ENCODE measurements at places on chromosomes 6 and 20.
A peak's percentile ranks its signal among the peaks of the same experiment; 100 is the strongest.

DNA sequence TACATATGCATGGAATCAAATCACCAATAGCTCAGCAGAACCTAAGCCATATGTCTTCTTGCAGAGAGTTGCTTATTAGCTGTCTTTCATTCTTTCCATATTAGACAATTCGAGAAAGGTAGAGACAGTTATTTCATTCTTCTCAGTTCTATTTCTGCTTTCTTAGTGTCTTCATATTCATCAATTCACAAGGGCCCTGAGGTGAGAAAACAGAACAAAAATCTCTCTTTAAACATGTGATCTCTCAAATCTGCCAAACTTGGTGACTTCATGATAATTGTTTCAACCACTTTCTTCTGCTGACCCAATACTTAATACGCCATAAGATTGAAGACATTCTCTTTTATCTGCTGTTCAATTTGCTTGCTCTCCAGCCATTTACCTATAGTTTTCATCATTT is 229.7 kb upstream of the MARCKS start:
- no peak for DNase-seq

DNA sequence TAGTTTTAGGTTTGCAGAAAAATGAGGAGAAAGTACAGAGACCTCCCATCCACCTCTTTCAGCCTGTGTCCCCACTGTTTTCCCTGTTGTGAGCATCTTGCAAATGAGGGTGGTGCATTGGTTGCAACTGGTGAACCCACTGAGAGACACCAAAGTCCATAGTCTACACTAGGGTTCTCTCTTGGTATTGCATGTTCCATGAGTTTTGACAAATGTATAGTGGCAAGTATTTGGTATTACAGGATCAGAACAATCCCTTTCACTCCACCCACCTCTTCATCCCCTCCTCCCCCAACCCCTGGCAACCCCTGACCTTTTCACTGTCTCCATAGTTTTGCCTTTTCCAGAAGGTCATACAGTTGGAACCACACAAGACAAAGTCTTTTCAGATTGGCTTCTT is 20.1 kb downstream of the ZNF831 start:
- DNase-seq = no peak

DNA sequence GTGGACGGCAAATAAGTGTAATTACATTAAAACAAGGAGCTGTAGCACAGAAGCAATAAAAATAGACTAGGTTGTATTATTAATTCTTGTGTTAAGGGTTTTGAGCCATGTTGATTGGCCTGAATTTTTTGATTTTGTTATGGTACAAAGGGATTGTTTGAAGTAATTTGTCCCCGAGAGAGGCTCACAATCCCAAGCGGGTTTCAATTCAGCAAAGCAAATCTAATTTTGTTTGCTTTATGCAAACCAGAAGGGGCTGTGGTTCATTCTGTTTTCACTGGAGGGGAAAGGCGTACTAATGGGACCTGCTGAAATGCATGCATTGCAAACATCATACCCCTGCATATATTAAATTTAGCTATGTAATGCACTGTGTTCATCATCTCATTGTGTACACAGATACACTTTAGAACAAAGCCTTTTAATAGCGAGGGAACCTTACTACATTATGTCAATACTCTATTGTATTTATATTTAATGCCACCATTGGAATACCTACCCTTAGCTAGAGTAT is 379.5 kb upstream of the POU3F2 start:
- no peak for DNase-seq

DNA sequence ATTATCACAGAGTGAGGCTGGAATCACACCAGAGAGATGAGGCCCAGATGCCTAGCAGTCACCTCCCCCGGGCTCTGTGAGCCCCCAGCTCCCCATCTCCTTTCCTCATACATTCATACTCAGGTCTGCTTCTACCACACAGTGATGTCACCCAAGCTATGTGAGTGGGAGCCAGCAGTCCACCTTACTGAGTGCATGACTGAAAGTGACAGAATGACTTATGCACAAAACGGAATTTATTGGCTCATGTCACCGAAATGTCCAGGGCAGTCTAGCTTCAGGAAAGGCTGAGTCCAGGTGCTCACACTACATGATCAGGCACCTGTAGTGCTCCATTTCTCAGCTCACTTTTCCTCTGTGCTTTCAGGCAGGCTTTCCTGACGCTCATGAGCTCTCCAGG is 36.7 kb upstream of the CCN6 start:
- no peak for DNase-seq

GRCh38 chr20:32585586-32586127 is 524 bp upstream of the NOL4L start:
- DNase-seq = no peak

DNA sequence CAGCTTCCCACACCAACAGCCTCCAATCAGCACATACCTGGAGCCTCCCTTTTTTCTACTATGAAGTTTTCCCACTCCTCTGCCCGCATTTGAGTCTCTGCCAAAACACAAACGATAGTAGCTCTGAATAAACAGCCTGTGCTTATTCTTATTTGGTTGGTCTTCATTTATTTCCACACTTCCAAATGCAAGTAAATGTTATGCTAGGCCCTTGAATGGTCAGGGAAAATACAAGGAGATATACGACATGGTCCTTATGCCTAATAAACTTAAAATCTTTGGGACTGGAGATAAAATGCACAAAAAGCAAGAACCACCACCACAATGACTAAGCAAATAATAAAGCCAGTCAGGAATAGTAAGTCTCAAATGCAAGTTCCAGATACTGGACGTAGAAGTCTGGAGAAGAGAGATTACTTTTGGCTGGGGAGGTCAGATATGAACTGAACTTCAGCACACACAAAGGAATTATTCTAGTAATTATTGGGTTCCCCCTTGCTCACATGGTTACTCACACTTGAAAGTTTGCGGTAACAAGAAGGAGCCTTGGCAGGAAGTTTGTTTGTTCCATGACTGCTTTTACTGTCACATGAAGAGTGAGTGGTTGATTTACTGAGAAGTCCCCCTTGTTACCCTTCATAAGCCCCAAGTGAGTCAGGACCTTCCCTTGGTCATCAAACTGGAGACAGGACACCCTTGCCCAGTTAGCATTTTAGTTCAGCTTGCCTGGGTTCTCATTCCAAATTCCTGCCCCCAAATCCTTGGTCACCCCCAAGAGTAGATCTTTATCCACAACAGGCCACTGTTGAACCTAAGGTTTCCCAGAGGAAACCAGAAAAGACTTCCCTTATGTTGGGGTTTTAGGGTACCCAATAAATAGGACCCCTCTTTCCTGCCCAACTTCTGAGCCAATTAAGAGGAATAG is 511.2 kb upstream of the JARID2 start:
- DNase-seq = no peak

DNA sequence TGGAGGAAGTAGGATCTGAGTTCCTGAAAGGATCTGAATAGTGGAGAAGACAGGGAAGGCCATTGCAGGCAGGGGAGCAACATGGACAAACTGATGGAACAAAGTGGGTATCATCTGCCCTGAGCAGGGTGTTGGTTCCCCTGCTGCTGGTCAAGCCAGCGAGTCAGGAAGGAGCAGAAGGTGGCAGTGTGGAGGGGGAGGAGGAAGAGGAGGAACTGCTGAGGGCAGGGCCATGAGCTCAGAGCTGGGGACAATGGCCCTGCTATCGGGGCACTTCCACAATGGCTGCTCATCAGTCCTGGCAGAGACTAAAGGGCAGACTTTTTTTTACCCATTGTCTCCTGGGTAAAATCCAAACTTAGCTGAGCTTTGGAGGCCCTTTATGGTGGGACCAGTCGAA is 13.6 kb downstream of the CNBD2 start:
- no peak for DNase-seq

DNA sequence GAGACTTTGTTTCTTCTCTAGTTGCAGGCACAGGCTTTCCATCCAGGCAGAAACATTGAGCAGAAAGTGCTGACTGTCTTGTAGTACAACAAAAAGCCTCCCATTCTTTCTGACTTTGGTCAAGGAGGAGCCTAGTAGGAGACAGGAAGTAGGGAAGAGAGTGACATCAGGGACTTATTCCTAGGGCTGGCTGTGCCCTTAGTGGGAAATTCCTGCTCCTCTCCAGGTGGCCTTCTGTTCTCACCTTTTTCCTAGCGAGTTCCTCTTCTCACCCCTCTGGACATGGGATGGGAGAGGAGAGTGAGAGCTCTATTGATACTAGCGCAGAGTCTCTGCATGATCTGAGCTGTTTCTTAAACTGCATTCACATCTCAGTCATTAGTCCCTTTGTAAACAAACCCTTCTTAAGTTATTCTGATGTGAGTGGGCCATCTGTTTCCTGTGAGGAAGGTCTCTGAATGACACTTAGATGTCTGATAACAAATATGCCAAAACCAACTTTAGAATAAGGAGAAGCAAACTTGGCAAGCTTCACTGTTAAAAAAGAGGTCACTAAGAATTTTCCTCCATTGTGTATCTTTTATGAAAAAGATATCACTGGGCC is 455.0 kb downstream of the GJA1 start:
- DNase-seq = no peak

GRCh38 chr6:137800762-137801161 is 66.3 kb upstream of the TNFAIP3 start:
- no peak for DNase-seq

- no peak for DNase-seq
Measured at GRCh38 chr20:25287631-25288290, 39.9 kb downstream of the PYGB start.

DNA sequence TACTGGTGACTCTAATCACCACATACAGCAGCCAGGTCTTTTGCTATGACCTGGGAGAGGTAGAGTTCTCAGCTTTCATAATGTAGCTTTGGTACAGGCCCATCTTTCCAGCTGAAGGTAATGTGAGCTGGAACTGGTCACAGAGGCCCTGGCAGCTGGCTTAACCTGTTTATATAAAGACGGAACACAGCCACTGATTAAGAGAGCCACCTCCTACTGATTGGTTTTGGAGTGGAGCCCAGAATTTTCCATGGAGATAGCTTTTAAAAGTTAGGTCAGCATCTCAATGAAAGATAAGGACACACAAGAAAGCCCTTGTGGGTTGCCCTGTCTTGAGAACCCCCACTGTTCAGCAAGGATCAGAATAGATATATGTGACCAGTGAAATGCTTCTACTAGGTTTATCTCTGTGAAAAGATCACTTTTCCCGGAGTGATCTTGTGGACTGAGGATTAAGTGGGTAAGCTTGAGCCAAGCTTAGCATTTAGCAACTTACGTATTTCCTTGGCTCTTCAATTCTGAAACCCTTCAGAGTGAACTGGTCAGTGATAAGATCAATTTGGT is 213.7 kb upstream of the CITED2 start:
- no peak for DNase-seq

DNA sequence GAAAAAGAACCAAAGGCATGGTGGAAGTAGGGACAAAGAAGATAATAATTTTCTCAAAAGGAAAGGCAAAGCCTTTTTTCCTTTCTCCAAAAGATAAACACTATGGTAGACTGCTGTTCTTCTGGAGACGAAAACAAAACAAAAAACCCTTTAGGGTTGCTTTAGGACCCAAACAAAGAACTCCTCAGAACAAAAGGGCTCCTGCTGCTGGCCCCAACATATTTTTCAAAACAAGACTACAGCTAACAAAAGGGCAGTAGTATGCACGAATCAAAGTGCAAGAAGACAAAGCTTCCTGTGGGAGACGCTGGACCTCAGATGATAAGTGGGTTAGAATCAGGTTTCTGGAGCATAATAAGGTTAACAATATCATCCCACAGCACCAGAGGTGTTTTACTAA is 15.8 kb downstream of the NCOA5 start:
- no peak for DNase-seq

GRCh38 chr20:32285621-32286371 is 8.3 kb downstream of the KIF3B start:
- DNase-seq = peak; percentile 37

DNA sequence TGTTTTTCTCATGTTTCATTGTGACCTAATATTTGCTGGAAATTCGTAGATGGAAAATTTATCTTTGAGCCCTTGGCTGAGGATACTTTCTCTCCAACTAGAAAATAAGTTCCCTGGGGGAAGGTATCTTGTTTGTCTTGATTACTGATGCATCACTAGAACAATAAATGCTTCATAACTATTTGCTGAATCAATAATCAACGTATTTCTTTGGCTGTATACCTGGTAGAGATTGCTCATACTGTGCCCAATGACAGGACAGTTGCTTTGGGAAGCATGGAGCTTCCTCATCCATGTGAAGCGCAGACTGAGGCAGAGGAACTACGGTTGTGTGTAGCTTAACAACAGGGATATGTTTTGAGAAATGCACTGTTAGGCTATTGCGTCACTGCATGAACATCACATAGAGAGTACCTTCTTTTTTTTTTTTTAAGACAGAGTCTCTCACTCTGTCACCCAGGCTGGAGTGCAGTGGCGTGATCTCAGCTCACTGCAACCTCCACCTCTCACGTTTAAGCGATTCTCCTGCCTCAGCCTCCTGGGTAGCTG is 34.2 kb upstream of the RPN2 start:
- no peak for DNase-seq

GRCh38 chr20:50534567-50534966 is 24.4 kb downstream of the PTPN1 start:
- DNase-seq = no peak

- no peak for DNase-seq
Measured at GRCh38 chr6:97456070-97456469, 173.1 kb upstream of the MMS22L start.

- DNase-seq = no peak
Measured at GRCh38 chr6:169321546-169321945, 67.9 kb upstream of the THBS2 start.

GRCh38 chr6:147991961-147992360 is 350.7 kb upstream of the SASH1 start:
- no peak for DNase-seq

DNA sequence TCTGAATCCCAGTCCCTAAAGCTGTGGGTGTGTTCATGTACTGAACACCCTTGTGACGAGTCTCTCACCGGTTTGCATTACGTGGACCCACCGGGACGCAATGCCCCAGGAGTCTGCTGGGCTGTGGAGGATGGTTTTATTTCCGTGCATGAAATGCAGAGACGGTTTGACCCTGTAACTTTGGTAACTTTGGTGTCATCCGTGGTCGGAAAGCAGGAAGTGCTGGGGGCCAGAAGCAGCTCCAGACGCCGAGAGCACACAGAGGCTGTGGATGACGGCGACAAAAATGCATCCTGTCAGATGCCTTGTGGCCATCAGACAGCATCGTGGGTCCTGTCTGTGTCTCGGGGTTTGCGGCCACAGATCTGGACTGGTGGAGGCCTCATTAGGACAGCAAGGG is 7.2 kb downstream of the BHLHE23 start:
- no peak for DNase-seq

- DNase-seq = no peak
Measured at GRCh38 chr20:34753706-34754461, 49.7 kb downstream of the TP53INP2 start.
